ENCODE measurements at places on chromosomes 4 and X.

- DNase-seq = no peak
Measured at GRCh38 chr4:112287258-112287989, 1.7 kb upstream of the TIFA start.

GRCh38 chr4:79050541-79050880, 111.3 kb upstream of the PAQR3 start:
- DNase-seq = peak; percentile 42

GRCh38 chr4:158894826-158895225, 126.0 kb downstream of the FNIP2 start:
- DNase-seq = no peak

- no peak for DNase-seq
Measured at GRCh38 chrX:31091819-31092218, 20.0 kb upstream of the FTHL17 start.

GRCh38 chr4:112431158-112431557, 84.8 kb downstream of the NEUROG2 start:
- DNase-seq = no peak
